ENCODE measurements at places on chromosomes 6 and 20. TPM values are rescaled to one million over a fixed set of nuclear protein-coding genes. Genes with fewer than 3 reads are reported as not detected.

MUC22 gene
- total RNA-seq: not detected

GRCh38 chr20:348972-349841 lies 2.3 kb downstream of the NRSN2 start:
- no peak for DNase-seq

DNA sequence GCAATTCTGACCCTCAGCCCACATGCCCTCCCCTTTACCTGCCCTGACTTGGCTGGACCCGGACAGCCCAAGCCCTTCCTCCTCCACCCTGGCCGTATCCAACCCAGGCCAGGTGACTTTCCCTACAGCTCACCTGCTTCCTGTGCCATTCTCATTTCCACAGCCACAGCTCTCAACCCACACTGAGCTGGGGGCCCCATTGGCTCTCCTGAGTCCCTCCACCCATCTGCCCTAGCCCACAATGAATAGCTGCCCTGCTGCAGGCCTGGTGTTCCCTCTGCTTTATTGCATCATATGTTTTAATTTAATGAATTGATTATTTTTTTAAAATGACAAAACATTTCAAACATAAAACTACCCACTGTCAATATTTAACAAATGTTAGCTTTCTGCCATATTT lies 118.5 kb upstream of the BACH2 start:
- DNase-seq: no peak

TAAR6 gene
- not detected for total RNA-seq

MTFR2 gene
- total RNA-seq: 0.72 TPM

DNA sequence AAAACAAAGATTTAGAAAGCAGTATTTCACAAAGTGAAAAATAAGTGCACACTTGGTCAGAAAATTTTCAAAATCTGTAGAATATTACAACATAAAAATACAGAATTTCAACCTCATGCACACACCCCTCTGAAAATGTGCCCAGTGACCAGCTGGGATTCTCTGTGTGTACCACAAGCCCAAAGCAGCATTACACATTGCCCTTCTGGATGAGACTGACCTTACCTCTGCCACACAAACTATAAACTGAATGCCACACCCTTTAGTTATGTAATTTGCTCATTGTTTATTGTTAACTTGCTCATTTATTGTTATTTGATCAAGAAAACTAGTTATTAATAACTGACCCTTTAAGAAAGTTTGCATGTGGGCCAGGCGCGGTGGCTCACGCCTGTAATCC lies 303.0 kb downstream of the FOXC1 start:
- no peak for DNase-seq

BCAS1 gene
- total RNA-seq: under 0.01 TPM

ADGB gene
- not detected for total RNA-seq

GRCh38 chr6:117074672-117075071 lies 190.7 kb upstream of the VGLL2 start:
- no peak for DNase-seq

DNA sequence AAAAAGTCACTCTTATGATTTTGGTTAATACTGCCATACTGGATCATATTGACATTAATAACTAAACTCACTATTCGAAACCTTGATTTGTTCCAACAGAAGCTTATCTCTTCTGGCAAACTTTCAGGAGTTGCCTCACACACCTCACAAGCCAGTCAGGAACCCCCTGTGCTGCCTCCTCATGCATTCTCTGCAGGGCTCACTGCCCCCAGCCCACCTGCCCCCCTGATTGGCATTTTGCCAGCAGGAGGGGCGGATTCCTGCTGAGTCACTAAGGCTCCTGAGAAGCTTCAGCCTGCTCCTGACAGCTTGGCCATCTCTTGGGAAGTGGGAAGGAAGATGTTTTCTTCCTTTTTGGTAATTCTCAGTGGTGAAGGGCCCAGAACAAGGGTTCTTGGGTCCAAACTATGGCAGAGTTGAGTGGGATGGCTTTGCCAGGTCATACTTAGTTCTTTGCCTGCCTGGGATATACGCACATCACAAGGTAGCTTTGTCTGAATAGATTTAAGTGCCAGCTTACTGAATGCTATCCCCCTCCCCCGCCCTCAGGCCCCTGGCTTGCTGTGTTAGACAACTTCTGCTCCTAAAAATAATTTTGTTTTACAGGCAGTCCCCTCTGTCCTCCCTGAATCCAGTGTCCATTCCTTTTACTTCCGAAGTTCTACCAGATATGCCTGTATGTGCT lies 31.4 kb downstream of the SLC35F1 start:
- DNase-seq: no peak

NOTCH4 gene
- total RNA-seq: 2.2 TPM

- DNase-seq: no peak
These were observed 85.1 kb downstream of the LYRM2 start for GRCh38 chr6:89553431-89553830.

DNA sequence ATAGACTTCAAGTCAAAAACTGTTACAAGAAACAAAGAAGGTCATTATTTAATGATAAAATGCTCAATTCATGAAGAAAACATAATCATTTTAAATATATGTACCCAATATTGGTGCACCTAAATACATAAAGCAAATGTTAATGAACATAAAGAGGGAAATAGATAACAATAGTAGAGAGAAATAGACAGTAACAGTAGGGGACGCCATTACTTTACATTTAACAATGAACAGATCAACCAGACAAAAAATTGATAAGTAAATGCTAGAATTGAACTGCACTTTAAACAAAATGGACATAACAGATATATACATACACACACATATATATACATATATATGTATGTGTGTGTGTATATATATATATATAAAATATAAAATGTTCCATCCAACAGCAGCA lies 37.4 kb downstream of the IL22RA2 start:
- DNase-seq: no peak

CALHM4 gene
- total RNA-seq: not detected
